ENCODE measurements at places on chromosomes 13 and 19.

- DNase-seq, result no peak
Observed at GRCh38 chr19:2180881-2181632, 17.3 kb downstream of the DOT1L start.

DNA sequence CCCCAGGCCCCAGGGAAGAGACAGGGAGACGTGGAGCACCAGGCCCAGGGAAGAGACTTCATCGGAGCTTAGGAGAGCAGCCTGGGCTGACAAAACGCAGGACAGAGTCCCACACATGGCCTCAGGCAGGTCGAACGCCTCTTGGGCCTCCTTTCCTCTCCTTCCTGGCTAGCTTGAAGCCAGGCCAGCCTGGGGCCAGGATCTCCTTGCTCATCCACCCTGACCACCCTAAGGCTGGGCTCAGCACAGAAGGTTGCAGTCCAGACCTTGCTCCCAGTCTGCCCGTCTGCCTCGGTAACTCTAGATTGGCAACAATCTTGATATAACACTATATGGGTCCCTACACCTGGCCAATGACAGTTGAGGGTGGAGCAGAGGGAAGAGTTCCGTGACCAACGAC, 10.1 kb downstream of the PPP6R1 start:
- no peak for DNase-seq

DNA sequence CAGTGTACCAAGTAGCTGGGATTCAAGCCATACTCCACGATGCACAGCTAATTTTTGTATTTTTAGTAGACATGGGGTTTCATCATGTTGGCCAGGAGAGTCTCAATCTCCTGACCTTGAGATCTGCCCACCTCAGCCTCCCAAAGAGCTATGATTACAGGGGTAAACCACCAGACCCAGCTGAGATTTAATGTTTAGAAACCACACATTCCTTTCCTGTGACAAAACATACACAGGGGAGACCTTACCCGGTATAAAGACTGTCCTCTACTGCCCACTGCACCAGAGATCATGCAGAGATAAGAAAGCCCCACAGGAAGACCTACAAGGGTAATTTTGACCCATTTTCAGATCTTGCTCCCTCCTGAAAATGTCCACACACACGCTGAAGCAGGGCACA, 22.8 kb upstream of the ZNF83 start:
- no peak for DNase-seq

- DNase-seq, result no peak
Observed at GRCh38 chr19:56146904-56147303, 5.8 kb downstream of the ZNF444 start.

GRCh38 chr19:8158411-8159074, 9.2 kb upstream of the FBN3 start:
- peak; percentile 47 for DNase-seq

- DNase-seq, result peak; percentile 80
Observed at GRCh38 chr13:75537401-75538365, at the start of gene COMMD6. Gene COMMD6, minus strand, starts transcription at chr13:75537841. Its CDS starts 36 bp downstream, at chr13:75537805.

All from HFF-Myc (cell line).